ENCODE measurements at places on chromosomes 7 and 10. TPM values are rescaled to one million over a fixed set of nuclear protein-coding genes. Genes with fewer than 3 reads are reported as not detected.

DNAJC12 gene
- 8.7 TPM for total RNA-seq

INSIG1 gene
- total RNA-seq = 90.6 TPM

TAS2R4 gene
- 1.3 TPM for total RNA-seq

SPDYE9 gene
- total RNA-seq = not detected

IGF2BP3 gene
- total RNA-seq = 2.2 TPM

SPDYE8 gene
- total RNA-seq = not detected

SLC26A4 gene
- 17.4 TPM for total RNA-seq

FEZF1 gene
- total RNA-seq = not detected

SHH gene
- total RNA-seq = not detected

Measured in T-helper 1 cell treated with Interleukin-12 subunit alpha and Interleukin-12 subunit beta and Interleukin-4 antibody, amounts not matched to agents 30 ng/mL and 1 ng/mL, for 36 hours (primary cell).